ENCODE measurements at places on chromosomes 6 and 20. TPM values are rescaled to one million over a fixed set of nuclear protein-coding genes. Genes with fewer than 3 reads are reported as not detected.

SERAC1 gene
- polyA plus RNA-seq, result 5.5 TPM

ANGPT4 gene
- polyA plus RNA-seq, result not detected

PRDM1 gene
- 0.13 TPM for polyA plus RNA-seq

CTCFL gene
- 0.04 TPM for polyA plus RNA-seq

LY6G6C gene
- polyA plus RNA-seq, result 0.15 TPM

GTSF1L gene
- not detected for polyA plus RNA-seq

CD40 gene
- 13.4 TPM for polyA plus RNA-seq

ANKRD66 gene
- not detected for polyA plus RNA-seq

BMP6 gene
- 0.18 TPM for polyA plus RNA-seq

SPATS1 gene
- polyA plus RNA-seq, result not detected
